SW 1271 (cell line): ENCODE measurements at places on chromosomes 13 and 19.

- DNase-seq = no peak
Observed at GRCh38 chr19:11016631-11017030, 55.8 kb downstream of the SMARCA4 start.

DNA sequence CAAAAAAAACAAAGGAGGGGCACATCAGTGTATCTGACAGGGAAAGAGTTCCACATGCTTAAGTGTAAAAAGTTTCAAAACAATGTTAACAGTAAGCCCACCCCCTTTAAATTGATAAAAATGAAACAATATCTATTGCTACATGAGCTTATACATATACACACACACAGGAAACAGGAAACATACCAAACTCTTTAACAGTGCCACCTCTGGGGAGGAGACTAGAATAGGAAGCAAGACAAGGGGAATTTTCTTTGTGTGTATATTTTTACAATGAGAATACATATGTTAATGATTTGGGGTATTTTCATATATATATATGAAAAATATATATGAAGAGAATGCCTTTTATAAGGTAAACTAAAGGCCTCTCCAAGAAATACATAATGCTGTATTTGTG, 44.7 kb downstream of the TPT1 start:
- DNase-seq = no peak

DNA sequence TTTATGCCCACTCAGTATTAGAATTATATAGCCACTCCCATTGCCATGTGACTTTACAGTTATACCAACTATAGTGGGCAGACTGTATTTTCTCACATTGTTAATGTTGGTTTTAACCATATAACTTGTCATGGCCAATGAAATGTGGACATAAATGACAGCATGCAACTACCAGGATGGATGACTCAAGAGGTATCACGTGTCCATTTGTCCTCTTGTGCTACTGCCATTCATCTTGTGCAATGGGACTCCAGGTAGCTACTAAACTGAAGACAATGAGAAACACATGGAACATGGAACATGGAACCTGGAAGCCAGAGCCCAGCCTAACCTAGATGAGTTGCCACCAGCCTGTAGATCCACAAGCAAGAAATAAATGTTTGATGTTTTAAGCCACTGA, 242.7 kb upstream of the IPO5 start:
- no peak for DNase-seq

- DNase-seq = no peak
Observed at GRCh38 chr19:45638930-45639729, at the start of gene EML2. TSS of gene EML2 (minus strand) at chr19:45639397. CDS start at chr19:45639376, 21 bp downstream.

- no peak for DNase-seq
Observed at GRCh38 chr19:45117167-45117594, 24.2 kb downstream of the PPP1R37 start.
